Progenitor cell of endocrine pancreas (in vitro differentiated cells): ENCODE measurements at places on chromosomes 6 and 20. TPM values are rescaled to one million over a fixed set of nuclear protein-coding genes. Genes with fewer than 3 reads are reported as not detected.

- DNase-seq = no peak
These were observed 210.0 kb downstream of the DLL1 start for GRCh38 chr6:170080828-170081371.

- no peak for DNase-seq
These were observed 22.6 kb downstream of the MTHFD1L start for GRCh38 chr6:150887978-150888563.

Gene MYLK2
- total RNA-seq = 0.38 and 0.42 TPM in 2 replicates

DNA sequence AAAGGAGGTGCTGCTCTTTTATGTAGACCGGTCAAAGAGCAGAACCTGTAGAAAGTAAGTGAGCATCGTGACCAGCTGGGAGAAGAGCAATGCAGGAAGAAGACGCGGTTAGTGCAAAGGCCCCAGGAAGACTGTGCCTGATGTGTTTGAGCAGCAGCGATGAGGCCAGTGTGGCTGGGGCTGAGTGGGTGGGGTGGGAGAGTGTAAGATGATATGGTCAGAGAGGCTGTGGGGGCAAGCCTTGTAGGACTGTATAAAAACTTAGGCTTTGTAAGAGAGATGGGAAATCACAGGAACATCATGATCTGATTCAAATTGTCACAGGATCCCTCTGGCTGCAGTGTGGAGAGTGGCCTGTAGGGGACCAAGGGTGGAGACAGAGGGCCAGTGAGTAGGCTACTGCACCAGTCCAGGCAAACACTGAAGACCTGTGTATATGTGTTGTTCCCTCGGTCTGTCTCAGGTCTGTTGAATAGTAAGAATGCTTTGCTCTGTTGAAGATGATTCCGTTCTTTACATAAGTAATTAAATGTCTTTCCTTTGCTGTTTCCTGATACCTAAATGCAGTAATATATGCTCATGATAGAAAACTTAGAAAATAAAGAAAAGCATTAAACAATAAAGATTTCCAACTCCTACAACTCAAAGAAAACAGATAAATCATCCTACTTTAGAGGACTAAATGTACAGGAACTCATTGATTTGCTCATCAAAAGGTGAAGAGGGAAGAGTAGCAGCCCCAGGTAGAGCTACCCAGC, 23.6 kb upstream of the WFDC2 start:
- peak; percentile 43 for DNase-seq

DNA sequence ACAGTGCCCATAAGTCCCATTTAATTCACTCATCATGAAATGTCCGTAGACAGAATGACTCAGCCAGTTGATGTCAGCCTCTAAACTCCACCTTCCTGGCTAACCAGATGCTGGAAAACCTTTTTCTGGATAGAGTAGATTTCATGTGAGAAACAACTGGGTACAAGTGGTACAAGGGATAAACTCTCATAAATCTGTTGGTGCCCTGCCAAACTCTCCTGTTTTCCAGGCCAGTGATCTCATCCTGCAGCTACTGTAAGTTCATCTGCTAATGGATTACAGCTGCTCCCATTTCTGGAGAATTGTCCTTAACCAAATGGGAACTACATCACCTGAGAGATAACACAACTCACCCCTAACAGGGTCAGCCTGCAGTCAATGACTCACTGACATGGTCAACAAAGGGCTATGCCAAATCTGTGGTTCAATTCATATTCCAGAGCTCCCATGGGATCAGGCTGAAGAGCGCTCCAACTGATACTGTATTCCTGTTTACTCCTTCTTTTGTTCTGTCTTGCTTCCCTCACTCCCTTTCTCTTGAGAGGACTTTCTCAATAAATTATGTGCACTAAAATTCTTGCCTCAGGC, 210.1 kb upstream of the HDDC2 start:
- no peak for DNase-seq

- DNase-seq = no peak
These were observed 52.7 kb upstream of the PTGIS start for GRCh38 chr20:49620364-49621240.

Gene IMPG1
- not detected in 2 replicates for total RNA-seq

Gene SLC22A23
- total RNA-seq = 17.1 and 19.4 TPM in 2 replicates

DNA sequence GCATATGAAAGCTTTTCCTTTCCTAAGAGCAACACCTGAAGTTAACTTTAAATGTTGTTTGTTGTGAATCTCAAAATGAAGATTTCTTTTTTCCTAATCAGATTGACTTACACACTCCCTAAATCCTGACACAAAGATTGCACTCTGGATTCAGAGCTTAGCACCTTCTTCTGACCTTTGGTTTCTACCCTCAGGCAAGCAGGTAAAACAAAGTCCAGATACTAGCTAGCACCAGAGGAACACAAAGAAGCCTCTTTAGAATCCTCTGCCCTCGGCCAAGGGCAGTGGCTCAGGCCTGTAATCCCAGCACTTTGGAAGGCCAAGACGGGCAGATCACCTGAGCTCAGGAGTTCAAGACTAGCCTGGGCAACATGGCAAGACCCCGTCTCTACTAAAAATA, 14.5 kb downstream of the SERAC1 start:
- no peak for DNase-seq

DNA sequence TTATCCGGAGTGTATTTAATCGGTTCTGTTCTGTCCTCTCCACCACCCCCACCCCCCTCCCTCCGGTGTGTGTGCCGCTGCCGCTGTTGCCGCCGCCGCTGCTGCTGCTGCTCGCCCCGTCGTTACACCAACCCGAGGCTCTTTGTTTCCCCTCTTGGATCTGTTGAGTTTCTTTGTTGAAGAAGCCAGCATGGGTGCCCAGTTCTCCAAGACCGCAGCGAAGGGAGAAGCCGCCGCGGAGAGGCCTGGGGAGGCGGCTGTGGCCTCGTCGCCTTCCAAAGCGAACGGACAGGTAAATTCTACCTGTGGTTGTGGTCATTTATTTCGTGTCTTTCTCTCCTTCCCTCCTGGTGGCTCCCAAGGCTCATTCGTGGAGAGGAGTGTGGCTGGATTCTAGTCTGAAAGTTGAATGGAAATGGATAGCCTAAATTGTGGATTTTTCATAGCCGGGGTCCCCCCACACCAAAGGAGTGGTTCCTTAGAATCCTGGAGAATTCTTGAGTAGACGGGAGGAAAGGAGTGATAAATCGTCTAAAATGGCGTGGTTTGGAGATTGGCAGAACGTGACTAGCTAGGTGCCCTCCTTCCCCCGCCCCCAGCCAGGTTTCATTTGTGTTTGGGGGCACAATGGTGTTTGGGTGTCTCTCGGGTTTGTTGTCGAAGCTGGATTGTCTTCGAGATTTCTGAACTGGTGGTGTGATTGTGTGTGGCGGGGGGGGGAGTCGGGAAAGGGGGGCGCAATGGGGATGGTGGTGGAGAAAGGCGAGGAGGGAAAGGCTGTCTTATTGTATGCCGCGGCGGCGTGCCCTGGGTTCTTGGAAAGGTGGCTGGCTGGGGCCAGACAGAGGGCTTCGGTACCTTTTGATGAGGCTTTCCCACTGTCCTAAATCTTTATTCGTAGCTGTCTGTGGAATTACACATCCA, 673 bp downstream of the MARCKS start:
- peak; percentile 37 for DNase-seq

GRCh38 chr20:42370075-42370474, 751.9 kb upstream of the CHD6 start:
- DNase-seq = no peak
